Cardiac muscle cell (in vitro differentiated cells and primary cell): ENCODE measurements at places on chromosomes 7 and 10. TPM values are rescaled to one million over a fixed set of nuclear protein-coding genes. Genes with fewer than 3 reads are reported as not detected.

DNA sequence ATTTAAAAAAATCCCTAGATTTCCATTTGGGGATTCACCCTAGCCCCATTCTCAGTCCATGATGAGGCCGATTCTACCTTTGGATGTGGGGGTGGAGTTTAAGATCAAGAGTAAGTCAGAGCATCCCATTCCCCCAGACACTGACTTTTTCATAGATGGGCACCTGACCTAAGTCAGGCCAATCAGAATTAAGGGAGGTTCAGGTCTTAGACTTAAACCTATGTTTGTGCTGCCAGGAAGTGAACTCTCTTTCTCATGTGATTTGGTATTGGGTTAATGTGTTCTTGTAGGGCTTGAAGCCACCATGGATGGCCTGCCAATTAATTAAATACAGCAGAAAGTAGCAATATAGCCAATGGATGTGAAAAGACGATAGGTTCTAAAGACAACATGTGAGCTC lies 30.1 kb downstream of the HOXA1 start:
- no peak overlapping the region for H3K27ac ChIP-seq
- no peak for DNase-seq
- no peaks in the 10 kb centered on the region for H3K36me3 ChIP-seq

DNA sequence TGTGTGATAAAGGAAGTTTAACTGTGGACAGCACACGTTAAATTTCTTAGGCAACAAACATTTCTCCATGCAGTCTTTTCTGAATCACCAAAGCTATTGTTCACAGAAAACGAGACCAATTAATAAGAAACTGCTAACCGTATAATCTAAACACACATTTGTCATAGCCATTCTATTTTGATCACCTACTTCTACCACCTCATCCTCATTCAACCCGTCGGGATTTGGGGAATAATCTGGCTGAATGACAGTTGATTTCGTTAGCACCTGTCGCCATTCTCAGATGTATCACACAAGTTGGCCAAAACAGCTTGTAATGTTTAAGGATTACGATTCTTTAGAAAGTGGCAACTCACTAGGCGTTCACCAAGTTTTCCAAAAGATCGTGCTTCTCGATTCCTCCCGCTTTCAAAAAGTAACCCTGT lies 1.2 kb downstream of the EZH2 start:
- H3K27me3 ChIP-seq, result no peaks in the 10 kb centered on the region
- peaks cover 3% of the 10 kb centered on the region for H3K4me1 ChIP-seq
- H3K27ac ChIP-seq, result peak overlapping the region; percentile 85
- peak overlapping the region; percentile 100 for H3K4me3 ChIP-seq
- H3K36me3 ChIP-seq, result no peaks in the 10 kb centered on the region

GRCh38 chr10:80770239-80770638 lies 232.5 kb downstream of the SH2D4B start:
- no peak for DNase-seq
- H3K4me3 ChIP-seq, result no peak overlapping the region
- H3K4me1 ChIP-seq, result no peaks in the 10 kb centered on the region
- H3K27me3 ChIP-seq, result no peaks in the 10 kb centered on the region
- H3K27ac ChIP-seq, result no peak overlapping the region
- no peaks in the 10 kb centered on the region for H3K36me3 ChIP-seq

GRCh38 chr10:12579954-12580858 lies 230.9 kb downstream of the CAMK1D start:
- no peak overlapping the region for H3K27ac ChIP-seq
- H3K4me3 ChIP-seq, result no peak overlapping the region
- H3K36me3 ChIP-seq, result no peaks in the 10 kb centered on the region

GRCh38 chr10:22333167-22333974 lies 11.9 kb upstream of the SPAG6 start:
- H3K4me3 ChIP-seq, result no peak overlapping the region
- H3K36me3 ChIP-seq, result peaks cover 14% of the 10 kb centered on the region
- peaks cover 7% of the 10 kb centered on the region for H3K4me1 ChIP-seq

Gene CALML5
- polyA plus RNA-seq, result not detected in 2 replicates

Gene TRIM50
- not detected in 2 replicates for polyA plus RNA-seq

DNA sequence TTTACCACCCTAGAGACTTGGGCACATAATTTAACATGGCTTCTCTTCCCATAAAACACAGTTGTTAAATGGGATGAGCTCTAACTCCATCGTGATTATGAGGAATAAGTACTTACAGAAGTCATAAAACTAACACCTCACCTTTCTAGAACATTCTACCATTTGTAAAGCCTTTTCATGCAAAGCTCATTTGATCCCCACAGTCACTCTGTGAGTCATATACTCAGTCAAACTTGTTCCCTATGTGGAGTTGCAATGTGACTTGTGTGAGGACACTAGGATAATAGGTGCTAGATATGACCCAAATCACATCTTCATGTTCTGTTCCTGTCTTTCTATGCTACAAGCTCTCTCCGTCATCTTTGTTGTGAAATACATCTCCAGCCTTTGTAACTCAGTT lies 371.7 kb downstream of the WDR11 start:
- H3K4me3 ChIP-seq, result no peak overlapping the region
- no peak for DNase-seq
- no peaks in the 10 kb centered on the region for H3K27me3 ChIP-seq

DNA sequence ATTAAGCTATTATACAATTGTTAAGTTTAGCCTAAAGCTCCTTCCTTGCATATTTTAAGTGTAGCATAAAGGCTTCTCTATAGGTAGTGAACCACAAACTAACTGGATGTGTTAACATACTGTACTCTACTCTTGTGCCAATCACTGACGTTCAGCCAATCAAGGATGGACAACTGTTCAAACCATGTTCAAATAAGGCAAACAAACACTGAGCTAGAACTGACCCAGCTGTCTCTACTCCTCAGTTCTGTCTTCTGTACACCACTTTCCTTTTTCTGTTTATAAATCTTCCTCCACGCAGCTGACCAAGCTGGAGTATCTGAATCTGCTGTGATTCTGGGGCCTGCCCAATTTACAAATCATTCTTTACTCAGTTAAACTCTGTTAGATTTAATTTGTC lies 188.7 kb upstream of the MBL2 start:
- H3K36me3 ChIP-seq, result no peaks in the 10 kb centered on the region
- H3K4me1 ChIP-seq, result no peaks in the 10 kb centered on the region
- H3K27ac ChIP-seq, result no peak overlapping the region
- no peak for DNase-seq

GRCh38 chr10:49739426-49739825 lies 22.7 kb downstream of the OGDHL start:
- no peak overlapping the region for H3K27ac ChIP-seq
- H3K4me3 ChIP-seq, result no peak overlapping the region
- no peaks in the 10 kb centered on the region for H3K27me3 ChIP-seq
- no peaks in the 10 kb centered on the region for H3K4me1 ChIP-seq

Gene NRG3
- 0.55 and 0.85 TPM in 2 replicates for polyA plus RNA-seq

Gene UMAD1
- polyA plus RNA-seq, result 12.9 and 18.2 TPM in 2 replicates

- H3K4me3 ChIP-seq, result no peak overlapping the region
- DNase-seq, result no peak
- no peaks in the 10 kb centered on the region for H3K27me3 ChIP-seq
- H3K27ac ChIP-seq, result no peak overlapping the region
- no peaks in the 10 kb centered on the region for H3K36me3 ChIP-seq
Measured at GRCh38 chr7:157669768-157670351, 333.1 kb downstream of the DNAJB6 start.

Gene SLC13A1
- not detected in 2 replicates for polyA plus RNA-seq

DNA sequence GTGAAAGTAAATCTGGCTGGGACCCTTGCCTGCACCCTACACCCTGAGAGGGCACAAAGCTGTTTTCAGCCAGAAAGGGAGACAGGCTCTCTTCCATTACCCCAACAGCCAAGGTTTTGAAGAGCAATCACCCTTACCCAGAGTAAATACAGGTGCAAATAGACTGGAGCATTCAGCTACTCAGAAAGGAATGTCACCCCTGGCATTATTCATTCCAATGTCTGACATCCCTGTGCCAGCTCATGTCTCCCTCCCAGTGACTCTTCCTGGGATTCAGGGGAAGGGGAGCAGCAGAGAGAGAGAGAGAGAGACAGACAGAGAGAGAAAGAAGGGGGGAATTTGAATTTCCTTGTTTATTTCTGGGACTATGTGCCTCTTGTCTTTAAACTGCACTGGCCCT lies 611.8 kb downstream of the SORCS3 start:
- no peaks in the 10 kb centered on the region for H3K36me3 ChIP-seq
- H3K4me3 ChIP-seq, result no peak overlapping the region
- no peak overlapping the region for H3K27ac ChIP-seq
- DNase-seq, result no peak
- H3K4me1 ChIP-seq, result peaks cover 7% of the 10 kb centered on the region
- no peaks in the 10 kb centered on the region for H3K27me3 ChIP-seq

Gene GPR15LG
- polyA plus RNA-seq, result not detected in 2 replicates

Gene MKX
- polyA plus RNA-seq, result 0.49 TPM in 1 of 2 replicates, not detected in the other

GRCh38 chr10:84065804-84066601 lies 73.3 kb upstream of the GHITM start:
- no peaks in the 10 kb centered on the region for H3K36me3 ChIP-seq
- no peaks in the 10 kb centered on the region for H3K4me1 ChIP-seq
- DNase-seq, result no peak
- H3K27ac ChIP-seq, result no peak overlapping the region
- H3K27me3 ChIP-seq, result no peaks in the 10 kb centered on the region

DNA sequence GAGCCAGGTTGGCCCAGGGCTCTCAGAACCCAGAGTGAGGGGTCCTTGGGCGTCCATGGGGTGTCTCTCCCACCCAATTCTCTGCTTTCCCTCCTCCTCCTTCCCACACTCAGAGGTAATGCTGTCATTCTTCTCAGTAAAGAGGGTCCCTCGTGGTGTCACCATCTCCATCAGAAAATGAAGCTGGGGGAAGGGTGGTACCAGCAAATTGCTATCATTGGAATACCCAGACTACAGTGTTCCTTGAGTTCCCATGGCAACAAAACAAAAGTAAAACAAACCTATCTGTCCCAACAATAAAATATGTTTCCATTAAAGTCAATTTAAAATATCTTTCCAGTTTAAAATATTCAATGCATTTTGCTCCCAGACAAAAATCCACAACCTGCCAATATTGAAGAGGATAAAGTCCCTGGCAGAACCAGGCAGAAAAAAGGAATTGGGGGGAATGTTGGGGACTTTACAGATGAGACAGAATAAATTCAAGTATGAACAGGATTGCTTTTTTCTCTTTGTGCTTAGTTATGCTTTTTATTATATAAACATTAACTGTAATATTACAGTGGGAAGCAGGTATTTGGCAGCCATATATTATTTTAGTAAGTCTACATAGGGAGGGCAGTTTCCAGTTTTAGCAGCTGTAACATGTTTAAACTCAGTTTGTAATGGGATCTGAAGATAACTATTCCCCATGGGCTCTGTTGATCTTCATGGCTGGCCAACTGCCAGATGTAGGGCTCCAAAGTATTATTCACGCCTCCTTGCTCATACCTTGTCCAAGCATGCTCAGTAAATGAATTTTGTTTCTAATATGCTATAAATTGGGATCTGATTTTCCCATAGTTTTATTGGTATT lies 182.1 kb downstream of the ARID5B start:
- no peaks in the 10 kb centered on the region for H3K36me3 ChIP-seq
- H3K27ac ChIP-seq, result peak overlapping the region; percentile 3
- DNase-seq, result peak; percentile 92
- H3K27me3 ChIP-seq, result no peaks in the 10 kb centered on the region
- H3K4me3 ChIP-seq, result no peak overlapping the region

DNA sequence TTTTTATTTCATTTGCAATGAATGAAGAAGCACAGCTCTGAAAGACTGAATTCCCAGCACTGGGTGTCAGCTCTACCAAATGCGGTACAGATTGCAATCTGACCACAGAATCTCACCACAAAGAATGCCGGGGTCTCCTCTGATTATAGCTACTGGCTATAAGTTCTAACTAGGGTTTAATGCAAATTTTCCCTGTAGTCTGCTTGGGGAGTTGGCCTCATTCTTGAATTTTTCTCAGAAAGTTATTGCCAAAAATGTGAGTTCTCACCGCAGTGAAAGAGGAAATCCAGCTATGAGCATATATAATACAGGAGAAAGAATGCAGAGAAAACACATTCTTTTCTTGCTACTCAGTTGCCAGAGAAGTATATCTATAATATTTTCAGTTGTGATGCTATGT lies 1255.7 kb upstream of the LRRTM3 start:
- no peaks in the 10 kb centered on the region for H3K36me3 ChIP-seq
- H3K4me3 ChIP-seq, result no peak overlapping the region
- H3K27me3 ChIP-seq, result no peaks in the 10 kb centered on the region
- no peak overlapping the region for H3K27ac ChIP-seq

DNA sequence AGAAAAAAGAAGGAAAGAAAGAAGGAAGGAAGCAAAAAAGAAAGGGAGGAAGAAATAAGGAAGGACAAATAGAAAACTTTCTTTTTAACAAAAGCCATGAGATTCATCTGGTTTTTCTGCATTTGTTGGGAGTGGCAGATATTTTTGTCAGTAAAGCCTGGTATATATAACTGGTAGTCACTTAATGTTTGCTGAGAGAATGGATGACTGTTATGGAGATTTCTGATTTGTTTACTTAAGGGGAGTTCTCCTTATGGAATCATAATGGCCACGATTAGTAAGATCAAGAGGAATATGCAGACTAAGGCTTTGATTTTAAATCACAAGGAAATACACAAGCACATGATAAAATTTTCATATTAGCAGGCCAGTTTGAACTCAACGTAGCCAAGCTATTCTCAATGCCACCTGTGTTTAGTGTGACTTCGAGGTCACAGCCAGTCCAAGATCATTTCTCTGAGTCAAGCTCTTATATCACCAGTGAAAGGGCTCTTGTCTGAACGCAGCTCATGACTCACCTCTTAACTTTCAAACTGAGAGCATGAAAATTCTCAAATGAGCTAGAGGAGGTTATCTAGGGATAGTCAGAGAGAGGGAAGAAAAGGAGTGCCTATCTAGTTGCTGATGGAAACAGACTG lies 445.1 kb upstream of the ZMIZ1 start:
- DNase-seq, result peak; percentile 68
- H3K27ac ChIP-seq, result peak overlapping the region; percentile 46
- H3K4me1 ChIP-seq, result peaks cover 26% of the 10 kb centered on the region
- no peaks in the 10 kb centered on the region for H3K36me3 ChIP-seq
- H3K27me3 ChIP-seq, result no peaks in the 10 kb centered on the region

GRCh38 chr7:152341039-152341913 lies 94.5 kb downstream of the KMT2C start:
- H3K36me3 ChIP-seq, result no peaks in the 10 kb centered on the region
- H3K4me1 ChIP-seq, result peaks cover 9% of the 10 kb centered on the region
- DNase-seq, result peak; percentile 71
- no peak overlapping the region for H3K4me3 ChIP-seq
- H3K27me3 ChIP-seq, result no peaks in the 10 kb centered on the region
- H3K27ac ChIP-seq, result peak overlapping the region; percentile 30

Gene ADIRF
- 0.40 TPM in 1 of 2 replicates, not detected in the other for polyA plus RNA-seq

GRCh38 chr7:43039346-43039745 lies 73.1 kb upstream of the HECW1 start:
- no peaks in the 10 kb centered on the region for H3K36me3 ChIP-seq
- DNase-seq, result no peak
- H3K27ac ChIP-seq, result no peak overlapping the region
- H3K27me3 ChIP-seq, result no peaks in the 10 kb centered on the region
- peaks cover 14% of the 10 kb centered on the region for H3K4me1 ChIP-seq

DNA sequence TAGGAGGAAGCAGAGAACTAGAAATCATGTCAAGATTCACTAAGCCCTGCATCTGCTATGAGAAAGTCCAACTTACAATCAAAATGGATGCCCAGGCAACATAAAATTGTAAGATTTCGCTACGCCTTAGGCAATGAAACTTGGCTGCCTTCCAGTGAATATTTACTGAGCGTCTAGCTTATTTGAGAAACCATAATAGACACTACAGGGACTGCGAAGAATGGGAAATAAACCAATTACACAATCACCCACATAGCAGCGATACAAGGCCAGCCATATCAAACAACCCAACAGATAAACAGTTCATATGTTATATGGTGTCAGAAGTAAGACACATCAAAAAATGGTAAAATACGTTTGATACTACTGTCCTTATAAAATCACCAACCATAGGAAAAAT lies 545.0 kb upstream of the C7orf33 start:
- no peak overlapping the region for H3K4me3 ChIP-seq
- no peaks in the 10 kb centered on the region for H3K4me1 ChIP-seq
- DNase-seq, result no peak
- no peak overlapping the region for H3K27ac ChIP-seq
- no peaks in the 10 kb centered on the region for H3K27me3 ChIP-seq
